ENCODE measurements at places on chromosomes 11 and 22.
A peak's percentile ranks its signal among the peaks of the same experiment; 100 is the strongest.

- H3K36me3 ChIP-seq, result peaks cover 44% of the 10 kb centered on the region
- peak overlapping the region; percentile 96 for H3K27ac ChIP-seq
- no peaks in the 10 kb centered on the region for H3K27me3 ChIP-seq
- no peak for DNase-seq
- H3K4me1 ChIP-seq, result peaks cover 81% of the 10 kb centered on the region
Measured at GRCh38 chr22:49966041-49966773, 5.6 kb downstream of the PIM3 start.

DNA sequence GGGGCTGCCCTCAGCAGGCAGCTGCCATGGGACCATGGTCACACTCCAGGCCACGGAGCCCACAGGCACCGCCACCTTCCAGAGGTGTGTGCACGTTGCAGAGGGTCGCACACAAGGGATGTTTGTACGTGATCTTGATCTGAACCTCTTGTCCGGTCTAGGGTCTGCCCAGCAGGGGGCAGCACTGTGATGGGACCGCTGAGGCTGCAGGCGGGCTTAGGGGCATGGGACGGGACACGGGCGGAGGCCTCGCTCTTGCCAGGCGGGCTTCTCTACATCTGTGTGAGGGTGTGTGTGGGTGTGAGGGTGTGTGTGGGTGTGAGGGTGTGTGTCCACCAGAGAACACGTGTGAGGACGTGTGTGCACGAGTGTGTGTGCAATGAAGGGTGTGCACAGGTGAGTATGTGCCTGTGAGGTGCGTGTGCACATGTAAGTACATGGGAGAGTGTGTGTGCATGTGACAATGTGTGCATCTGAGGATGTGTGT lies 52.4 kb downstream of the CACNA1I start:
- no peaks in the 10 kb centered on the region for H3K27me3 ChIP-seq
- no peaks in the 10 kb centered on the region for H3K4me1 ChIP-seq
- H3K4me3 ChIP-seq, result no peak overlapping the region
- no peaks in the 10 kb centered on the region for H3K36me3 ChIP-seq

DNA sequence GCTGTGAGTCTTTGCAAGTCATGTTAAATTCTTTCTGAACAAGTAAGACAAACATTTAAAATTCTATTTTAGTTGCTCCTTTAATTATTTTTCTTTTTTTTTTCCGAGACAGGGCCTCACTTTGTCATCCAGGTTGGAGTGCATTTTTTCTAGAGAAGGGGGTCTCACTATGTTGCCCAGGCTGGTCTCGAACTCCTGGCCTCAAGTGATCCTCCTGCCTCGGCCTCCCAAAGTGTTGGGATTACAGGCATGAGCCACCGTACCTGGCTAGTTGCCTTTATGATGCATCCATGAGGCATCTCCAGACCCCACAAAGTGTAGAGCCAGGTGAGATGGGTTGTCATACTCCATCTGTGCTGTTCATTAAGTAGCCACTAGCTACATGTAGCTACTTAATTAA lies 4.4 kb downstream of the ATXN10 start:
- H3K4me3 ChIP-seq, result no peak overlapping the region
- no peaks in the 10 kb centered on the region for H3K27me3 ChIP-seq
- no peak overlapping the region for H3K27ac ChIP-seq
- no peaks in the 10 kb centered on the region for H3K36me3 ChIP-seq

DNA sequence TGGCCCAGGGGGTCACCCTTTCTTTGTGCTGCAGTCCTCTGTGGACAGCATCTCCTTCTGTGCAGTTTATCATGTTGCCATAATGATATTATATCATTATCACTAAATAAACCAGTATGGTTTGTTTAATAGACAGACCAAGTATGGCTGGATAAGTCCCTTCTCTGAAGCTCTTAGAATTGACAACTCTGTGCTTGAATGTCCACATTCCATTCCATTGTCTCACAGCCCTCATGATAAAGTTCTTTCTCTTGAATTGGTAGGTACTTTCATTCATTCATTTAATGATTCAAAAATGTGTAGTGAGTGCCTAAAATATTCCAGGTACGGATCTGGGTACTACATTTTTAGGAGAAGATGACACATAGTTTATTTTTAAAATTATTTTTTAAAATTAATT lies 7.8 kb downstream of the RPS6KA4 start:
- no peak overlapping the region for H3K27ac ChIP-seq
- peaks cover 94% of the 10 kb centered on the region for H3K36me3 ChIP-seq
- H3K4me1 ChIP-seq, result no peaks in the 10 kb centered on the region
- no peak overlapping the region for H3K4me3 ChIP-seq

GRCh38 chr11:58963551-58964104 lies 24.3 kb downstream of the GLYATL1 start:
- DNase-seq, result peak; percentile 9
- H3K4me1 ChIP-seq, result no peaks in the 10 kb centered on the region

GRCh38 chr22:45999379-45999971 lies 22.5 kb upstream of the WNT7B start:
- no peaks in the 10 kb centered on the region for H3K27me3 ChIP-seq
- H3K27ac ChIP-seq, result no peak overlapping the region
- no peaks in the 10 kb centered on the region for H3K36me3 ChIP-seq
- H3K4me1 ChIP-seq, result peaks cover 63% of the 10 kb centered on the region
- H3K4me3 ChIP-seq, result no peak overlapping the region

- peak overlapping the region; percentile 65 for H3K4me3 ChIP-seq
- peak overlapping the region; percentile 91 for H3K27ac ChIP-seq
- peaks cover 3% of the 10 kb centered on the region for H3K36me3 ChIP-seq
- no peak for DNase-seq
Measured at GRCh38 chr11:119341222-119342022, 739 bp upstream of the C1QTNF5 start.

- H3K4me1 ChIP-seq, result peaks cover 10% of the 10 kb centered on the region
- H3K36me3 ChIP-seq, result no peaks in the 10 kb centered on the region
- no peak for DNase-seq
- peak overlapping the region; percentile 89 for H3K27ac ChIP-seq
- H3K27me3 ChIP-seq, result no peaks in the 10 kb centered on the region
- peak overlapping the region; percentile 93 for H3K4me3 ChIP-seq
Measured at GRCh38 chr11:130068546-130068985, 1.1 kb upstream of the APLP2 start.

DNA sequence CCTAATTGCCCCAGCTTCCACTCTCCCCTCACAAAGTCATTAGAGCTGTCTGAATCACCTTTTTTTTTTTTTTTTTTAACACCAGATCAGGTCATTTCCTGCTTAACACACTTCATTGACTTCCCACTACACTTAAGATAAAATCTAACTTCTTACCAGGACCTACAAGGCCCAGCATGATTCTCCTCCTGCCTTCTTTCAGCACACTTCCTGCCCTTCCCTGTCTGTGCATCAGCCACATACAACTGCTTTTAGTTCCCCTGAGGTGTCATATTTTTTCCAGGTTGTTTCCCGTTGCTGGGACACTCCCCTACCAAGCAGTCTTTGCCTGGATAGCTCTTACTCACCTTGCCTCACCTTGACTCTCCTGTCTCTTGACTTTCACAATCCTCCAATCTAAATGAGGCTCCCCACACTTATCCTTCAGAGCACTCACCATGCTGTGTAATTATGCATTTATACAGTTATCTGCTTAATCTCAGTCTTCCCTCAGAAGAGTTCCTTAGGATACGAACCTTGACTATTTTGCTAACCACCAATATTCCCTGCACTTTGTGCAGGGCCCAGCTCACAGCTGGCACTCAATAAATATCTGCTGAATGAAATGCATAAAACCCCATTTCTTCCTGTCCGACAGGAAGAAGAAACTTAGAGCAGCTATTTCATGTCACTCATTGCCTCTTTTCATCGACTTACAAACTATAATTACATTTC lies 96.6 kb upstream of the AKIP1 start:
- no peaks in the 10 kb centered on the region for H3K27me3 ChIP-seq
- peak overlapping the region; percentile 67 for H3K27ac ChIP-seq
- H3K36me3 ChIP-seq, result no peaks in the 10 kb centered on the region
- peaks cover 52% of the 10 kb centered on the region for H3K4me1 ChIP-seq
- H3K4me3 ChIP-seq, result no peak overlapping the region

DNA sequence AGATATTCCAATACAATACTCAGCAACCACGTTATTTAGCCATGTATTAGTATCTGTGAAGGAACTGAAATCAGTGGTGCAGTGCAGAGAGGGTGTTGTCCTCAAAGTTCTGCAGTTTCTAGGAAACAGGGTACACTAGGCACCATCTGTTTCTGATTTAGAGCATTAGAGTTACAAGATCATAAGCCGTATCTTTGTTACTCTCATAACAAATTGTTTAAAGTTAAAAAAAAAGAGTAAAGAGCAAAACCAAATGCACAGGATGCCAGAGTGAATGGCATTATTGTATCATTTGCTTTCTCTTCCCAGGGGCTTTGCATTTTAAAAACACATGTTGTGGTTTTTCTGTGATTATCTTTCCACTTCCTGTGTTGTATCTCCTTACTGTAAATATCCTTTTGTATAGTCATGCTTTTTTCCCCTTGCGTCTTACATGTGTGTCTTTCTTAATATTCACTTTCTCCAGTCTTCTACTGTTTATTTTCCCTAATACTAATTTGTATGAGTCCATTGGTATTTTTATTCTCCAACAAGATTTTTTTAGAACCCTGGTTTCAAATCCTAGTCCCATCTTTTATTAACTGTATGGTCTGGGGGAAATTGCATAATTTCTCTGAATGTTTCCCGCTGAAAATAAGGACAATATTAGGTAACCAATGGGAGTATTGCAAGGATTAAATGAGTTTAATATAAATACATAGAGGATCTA lies 15.2 kb upstream of the NUP160 start:
- H3K4me1 ChIP-seq, result peaks cover 10% of the 10 kb centered on the region
- no peaks in the 10 kb centered on the region for H3K27me3 ChIP-seq
- DNase-seq, result no peak

- H3K4me1 ChIP-seq, result no peaks in the 10 kb centered on the region
- H3K27ac ChIP-seq, result no peak overlapping the region
- DNase-seq, result peak; percentile 10
Measured at GRCh38 chr11:76978818-76979217, 55.4 kb upstream of the B3GNT6 start.

GRCh38 chr11:79485694-79486093 lies 44.9 kb upstream of the TENM4 start:
- no peaks in the 10 kb centered on the region for H3K36me3 ChIP-seq
- no peak overlapping the region for H3K27ac ChIP-seq
- no peak overlapping the region for H3K4me3 ChIP-seq
- DNase-seq, result no peak
- no peaks in the 10 kb centered on the region for H3K4me1 ChIP-seq

DNA sequence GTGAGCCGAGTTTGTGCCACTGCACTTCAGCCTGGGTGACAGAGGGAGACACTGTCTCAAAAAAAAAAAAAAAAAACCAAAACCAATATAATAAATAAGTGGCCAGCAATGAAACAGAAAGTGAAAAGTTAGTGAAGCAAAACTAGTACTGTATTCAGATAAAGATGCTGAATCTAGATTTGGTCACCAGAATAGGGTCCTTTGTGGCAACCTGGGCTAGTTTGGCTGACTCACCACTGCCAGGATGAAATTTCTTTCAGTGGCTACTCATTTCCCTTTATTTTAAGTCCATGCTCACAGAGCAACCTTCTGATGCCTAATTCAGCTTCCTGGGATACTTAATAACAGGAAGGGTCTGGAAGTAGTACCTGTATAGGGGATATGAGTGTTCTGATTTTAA lies 26.0 kb downstream of the LIMK2 start:
- DNase-seq, result no peak
- H3K4me3 ChIP-seq, result no peak overlapping the region
- no peaks in the 10 kb centered on the region for H3K27me3 ChIP-seq
- H3K36me3 ChIP-seq, result no peaks in the 10 kb centered on the region

- H3K4me1 ChIP-seq, result peaks cover 45% of the 10 kb centered on the region
- no peak overlapping the region for H3K27ac ChIP-seq
- H3K4me3 ChIP-seq, result no peak overlapping the region
- peaks cover 12% of the 10 kb centered on the region for H3K36me3 ChIP-seq
- DNase-seq, result no peak
- H3K27me3 ChIP-seq, result no peaks in the 10 kb centered on the region
Measured at GRCh38 chr11:114233755-114234154, 62.4 kb upstream of the NNMT start.

- DNase-seq, result peak; percentile 71
- H3K27me3 ChIP-seq, result no peaks in the 10 kb centered on the region
- H3K4me3 ChIP-seq, result peak overlapping the region; percentile 49
- H3K27ac ChIP-seq, result peak overlapping the region; percentile 54
- H3K4me1 ChIP-seq, result peaks cover 41% of the 10 kb centered on the region
- no peaks in the 10 kb centered on the region for H3K36me3 ChIP-seq
Measured at GRCh38 chr11:46295312-46296058, 18.0 kb downstream of the CREB3L1 start.

GRCh38 chr11:59180907-59181306 lies 9.0 kb downstream of the DTX4 start:
- peaks cover 25% of the 10 kb centered on the region for H3K4me1 ChIP-seq
- H3K27ac ChIP-seq, result peak overlapping the region; percentile 53
- no peaks in the 10 kb centered on the region for H3K36me3 ChIP-seq
- H3K27me3 ChIP-seq, result no peaks in the 10 kb centered on the region
- DNase-seq, result no peak

- no peaks in the 10 kb centered on the region for H3K36me3 ChIP-seq
- no peak for DNase-seq
- no peak overlapping the region for H3K27ac ChIP-seq
Measured at GRCh38 chr22:49996518-49997250, 15.9 kb downstream of the IL17REL start.

GRCh38 chr11:39741066-39741465 lies 1718.4 kb downstream of the LRRC4C start:
- no peaks in the 10 kb centered on the region for H3K36me3 ChIP-seq
- no peak overlapping the region for H3K27ac ChIP-seq
- no peaks in the 10 kb centered on the region for H3K4me1 ChIP-seq
- no peak for DNase-seq
- H3K27me3 ChIP-seq, result no peaks in the 10 kb centered on the region
- H3K4me3 ChIP-seq, result no peak overlapping the region

DNA sequence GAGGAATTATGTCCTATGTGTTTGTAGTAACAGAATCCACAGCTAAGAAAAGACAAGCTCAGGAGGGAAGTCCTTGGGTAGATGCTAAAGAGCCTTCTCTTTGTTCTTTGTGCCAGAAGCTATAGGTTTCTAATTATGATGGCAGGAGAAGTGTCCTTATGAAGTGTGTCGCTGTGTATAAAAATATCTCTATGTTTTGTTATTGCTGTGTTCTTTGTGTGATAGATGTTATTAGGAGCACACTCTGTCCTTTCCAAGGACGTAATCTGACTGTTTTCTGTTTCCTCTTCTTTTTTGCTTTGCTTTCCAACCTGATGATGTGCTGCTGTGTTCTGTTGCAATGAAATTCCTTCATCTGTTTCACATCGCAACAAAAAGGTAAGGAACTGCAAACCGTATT lies 171.9 kb downstream of the NCAM1 start:
- no peaks in the 10 kb centered on the region for H3K36me3 ChIP-seq
- no peaks in the 10 kb centered on the region for H3K4me1 ChIP-seq
- no peaks in the 10 kb centered on the region for H3K27me3 ChIP-seq
